ENCODE measurements at places on chromosomes 2 and 18. TPM values are rescaled to one million over a fixed set of nuclear protein-coding genes. Genes with fewer than 3 reads are reported as not detected.

The NTSR2 gene
- total RNA-seq = not detected

The CCDC150 gene
- total RNA-seq = 11.3 TPM

The IL1A gene
- not detected for total RNA-seq

The ANKRD30B gene
- total RNA-seq = 1.1 TPM

The BOLL gene
- not detected for total RNA-seq

The AFTPH gene
- total RNA-seq = 13.3 TPM

The C2orf72 gene
- total RNA-seq = 0.13 TPM

The LCT gene
- not detected for total RNA-seq

The TACR1 gene
- not detected for total RNA-seq

The CFC1 gene
- not detected for total RNA-seq

The HRH4 gene
- not detected for total RNA-seq

The NAT8 gene
- total RNA-seq = not detected

The TTN gene
- 5.5 TPM for total RNA-seq

The STAMBP gene
- total RNA-seq = 1,102 TPM

The MROH2A gene
- total RNA-seq = not detected

The DSG1 gene
- total RNA-seq = not detected

The CNGA3 gene
- total RNA-seq = 0.58 TPM

The SNTG2 gene
- not detected for total RNA-seq

The KCTD1 gene
- 9.9 TPM for total RNA-seq

The CAVIN2 gene
- total RNA-seq = 388 TPM

The AQP12A gene
- not detected for total RNA-seq

The CCDC102B gene
- total RNA-seq = 9.7 TPM

The HOXD11 gene
- total RNA-seq = not detected

The MYO5B gene
- 6.3 TPM for total RNA-seq

The GALNT14 gene
- total RNA-seq = not detected

The FAM161A gene
- 2.3 TPM for total RNA-seq

The BMP10 gene
- total RNA-seq = not detected

The UNC50 gene
- 49.3 TPM for total RNA-seq

The CAPN13 gene
- not detected for total RNA-seq

The FBXO36 gene
- 3.1 TPM for total RNA-seq

The C2orf66 gene
- 0.32 TPM for total RNA-seq

All from LHCN-M2 (cell line).